Kidney epithelial cell (primary cell): ENCODE measurements at places on chromosomes 12 and 14.

DNA sequence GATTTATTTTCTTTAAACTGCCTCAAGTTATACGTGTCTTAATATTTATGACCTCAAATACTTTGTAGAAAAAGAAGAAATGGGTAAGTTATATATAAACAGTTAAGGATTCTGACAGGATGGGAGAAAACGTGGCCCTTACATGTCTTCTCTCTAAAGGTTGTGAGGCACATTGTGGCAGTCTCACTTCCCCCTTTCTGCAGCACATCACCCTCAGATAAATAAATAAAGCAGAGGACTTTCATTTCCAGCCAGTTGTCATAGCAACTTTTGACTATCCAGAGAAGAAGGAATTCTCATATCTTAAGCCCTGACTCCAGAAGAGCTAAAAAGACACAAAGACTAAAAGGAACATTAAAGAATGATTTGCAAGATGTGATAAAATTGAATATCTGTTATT lies 28.8 kb upstream of the CEP83 start:
- DNase-seq = no peak

GRCh38 chr12:133217219-133217618 lies 18.5 kb downstream of the ANHX start:
- no peak for DNase-seq

DNA sequence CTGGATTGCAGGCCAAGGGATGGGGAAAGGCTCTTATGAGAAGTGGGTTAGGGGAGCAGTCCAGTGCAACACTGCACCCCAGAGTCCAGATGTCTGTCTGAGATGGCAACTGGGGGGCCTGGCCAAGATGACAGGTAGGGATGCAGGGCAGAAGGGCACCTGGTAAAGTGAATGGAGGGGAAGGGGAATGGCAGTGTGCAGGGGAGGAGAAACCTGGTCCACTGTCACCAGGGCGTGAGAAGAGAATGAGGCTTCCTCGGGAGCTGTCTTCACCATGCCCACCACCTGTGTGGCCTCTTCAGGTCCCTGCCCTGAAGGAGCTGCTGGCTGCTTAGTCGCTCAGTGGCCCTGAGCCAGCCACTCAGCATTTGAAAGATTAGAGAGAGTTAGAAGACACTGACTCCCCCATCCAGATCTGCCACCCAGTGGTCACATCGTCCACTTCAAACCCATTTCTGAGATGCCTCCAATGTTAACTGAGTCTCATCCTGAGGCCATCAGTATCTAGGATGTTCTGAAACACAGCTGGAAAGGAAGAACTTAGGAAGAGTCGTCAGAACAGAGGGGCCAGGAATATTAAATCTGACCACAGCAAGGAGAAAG lies 57.3 kb downstream of the PLEKHG3 start:
- no peak for DNase-seq

- no peak for DNase-seq
Measured at GRCh38 chr12:56385873-56386272, 23.2 kb upstream of the APOF start.

DNA sequence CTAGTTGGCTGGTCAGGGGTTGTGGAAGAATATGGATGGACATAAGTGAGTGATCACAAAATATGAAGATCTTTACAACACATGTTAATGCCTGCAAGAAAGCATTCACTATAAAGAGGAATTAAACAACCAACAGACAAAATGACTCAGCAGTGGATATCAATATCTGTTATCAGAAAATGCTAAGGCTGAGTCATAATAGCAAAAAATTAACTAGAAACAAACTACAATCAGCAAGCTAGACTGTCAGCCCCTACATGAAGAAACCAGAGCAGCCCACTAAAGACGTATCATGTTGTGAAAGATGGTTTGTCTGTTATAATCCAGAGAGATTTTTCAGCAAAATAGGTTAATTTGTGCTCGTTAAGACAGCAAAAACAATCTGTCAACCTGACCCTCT lies 472.9 kb downstream of the NELL2 start:
- no peak for DNase-seq

DNA sequence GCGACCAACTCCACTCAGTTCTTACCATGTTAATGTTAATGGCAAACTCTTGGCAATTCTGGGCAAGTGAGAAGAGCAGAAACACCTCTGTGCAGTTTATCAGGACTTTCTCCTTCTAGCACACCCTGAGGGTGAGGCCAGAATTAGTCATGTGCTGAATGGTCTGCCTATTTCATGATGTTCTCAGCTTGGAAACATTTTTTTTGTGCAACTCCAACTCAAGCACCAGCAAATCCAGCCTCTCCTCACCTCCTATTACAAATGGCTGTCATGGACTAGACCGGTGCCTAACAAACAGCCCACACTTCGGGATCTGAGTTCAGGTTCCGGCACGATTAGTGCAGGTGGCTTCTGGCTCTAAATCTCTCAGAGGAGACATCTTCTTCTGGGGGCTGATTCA lies 246.0 kb downstream of the ZFP36L1 start:
- DNase-seq = no peak

DNA sequence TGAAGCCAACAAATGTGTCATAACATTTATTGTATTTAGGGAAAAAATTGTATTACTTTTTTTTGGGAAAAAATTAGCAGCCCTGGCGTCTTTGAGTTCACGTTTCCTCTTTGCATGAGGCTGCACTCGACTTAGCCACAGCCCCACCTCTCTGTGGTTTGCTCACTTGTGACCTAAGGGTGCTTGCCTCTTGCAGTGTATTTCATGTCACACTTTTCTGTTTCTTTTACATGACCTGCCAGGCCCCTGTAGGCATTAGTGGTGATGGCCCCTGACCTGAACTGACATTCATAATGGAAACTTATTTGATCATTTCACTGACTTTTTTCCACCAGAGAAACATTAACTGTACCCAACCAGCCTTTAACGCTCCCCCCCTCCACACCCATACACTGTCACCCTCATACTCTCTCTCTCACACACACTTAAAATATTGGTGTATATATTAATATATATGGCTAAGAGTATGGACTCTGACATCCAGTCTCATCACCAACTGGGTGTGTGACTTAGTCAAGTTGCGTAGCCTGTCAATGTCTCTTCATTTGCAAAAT lies 122.9 kb downstream of the PRKCH start:
- DNase-seq = no peak

GRCh38 chr14:103705504-103706284 lies 9.6 kb downstream of the XRCC3 start:
- DNase-seq = no peak

DNA sequence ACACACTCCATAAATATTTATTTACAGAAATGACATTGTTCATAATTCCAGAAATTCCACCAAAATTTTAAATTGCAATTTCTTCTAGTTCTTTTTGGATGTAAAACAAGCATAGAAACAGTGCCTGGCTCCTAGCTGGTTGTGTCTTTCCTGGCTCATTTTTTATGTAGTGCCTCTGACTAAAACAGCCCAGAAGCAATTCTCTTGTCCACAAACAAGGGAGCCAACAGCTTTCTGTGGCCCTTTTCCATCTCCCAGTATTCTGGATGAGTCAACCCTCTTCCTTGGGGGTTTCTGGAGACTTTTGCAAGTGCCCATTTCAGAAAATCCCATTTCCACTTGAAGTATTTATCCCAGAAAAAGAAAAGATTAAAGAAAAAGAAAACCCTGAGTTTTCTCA lies 141.4 kb downstream of the PHLDA1 start:
- no peak for DNase-seq
